ENCODE measurements at places on chromosomes 12 and 14.

DNA sequence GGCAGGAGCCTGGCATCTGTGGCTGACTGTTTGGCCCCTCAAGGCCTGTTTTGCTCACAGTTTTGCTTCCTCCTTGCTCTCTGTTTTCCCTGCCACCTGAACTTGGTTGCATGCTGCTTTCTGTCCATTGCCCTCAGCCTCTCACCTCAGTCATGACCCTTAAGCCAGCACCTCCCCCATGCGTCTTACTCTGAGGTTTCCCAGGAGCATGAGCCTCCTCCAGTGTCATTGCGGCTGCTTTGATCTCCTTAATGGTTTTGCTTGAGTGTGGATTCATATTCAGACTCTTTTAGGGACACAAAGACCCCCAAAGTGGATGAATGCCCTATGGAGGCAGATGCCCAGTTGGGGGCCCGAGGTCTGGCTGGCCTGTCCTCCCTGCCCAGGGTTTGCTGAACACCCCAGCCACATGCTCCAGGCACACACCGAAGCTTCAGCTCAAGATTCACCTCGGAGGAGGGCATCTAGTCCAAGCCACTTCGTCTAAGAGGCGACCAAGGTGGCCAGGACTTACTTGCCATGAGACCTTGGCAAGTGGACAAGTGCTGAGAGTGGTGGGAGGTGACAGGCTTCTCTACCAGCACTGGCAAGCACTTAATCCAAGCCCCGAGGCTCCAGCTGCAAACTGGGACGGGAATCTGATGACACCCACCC lies 95.4 kb upstream of the DIO3 start:
- DNase-seq: no peak

DNA sequence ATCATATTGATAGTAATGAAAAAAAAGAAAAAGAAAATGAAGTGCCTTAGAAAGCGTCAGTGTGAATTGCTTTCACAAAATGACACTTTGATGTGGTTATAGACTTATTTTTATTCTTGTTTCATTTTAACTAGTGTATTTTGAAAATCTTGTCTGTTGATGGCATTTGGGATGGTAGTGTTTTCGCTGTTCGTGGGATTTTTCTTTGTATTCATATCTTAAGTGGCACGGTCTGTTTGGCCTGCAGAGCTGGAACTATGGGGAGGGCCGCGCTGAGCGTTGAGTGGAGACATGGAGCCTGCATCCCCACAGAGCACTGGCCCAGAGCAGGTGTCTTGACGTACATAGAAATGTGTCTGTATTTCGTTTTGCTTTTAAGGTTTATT lies 61.6 kb downstream of the WDR20 start:
- DNase-seq: no peak

DNA sequence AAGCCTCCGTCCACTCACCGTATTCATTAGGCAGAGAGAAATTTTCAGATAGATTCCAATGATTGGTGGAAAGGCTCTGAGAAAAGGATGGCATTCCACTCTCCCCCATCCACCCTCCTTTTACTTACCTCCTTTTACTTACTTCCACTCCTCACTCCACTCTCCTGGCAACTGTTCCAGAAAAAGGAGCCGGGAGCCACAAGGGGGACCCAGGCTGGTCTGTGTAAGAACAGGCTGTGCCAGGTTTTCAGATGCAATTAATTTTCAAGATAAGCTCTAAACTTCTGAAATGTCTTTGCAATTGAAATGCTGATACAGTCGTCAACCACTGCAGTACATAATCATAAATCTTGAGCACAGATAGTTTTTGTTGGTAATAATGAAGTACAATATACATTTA lies 248.8 kb downstream of the ANO6 start:
- no peak for DNase-seq

GRCh38 chr12:101696251-101697196 lies 916 bp upstream of the CHPT1 start:
- no peak for DNase-seq

GRCh38 chr14:74518221-74518620 lies 24.7 kb downstream of the ISCA2 start:
- no peak for DNase-seq

DNA sequence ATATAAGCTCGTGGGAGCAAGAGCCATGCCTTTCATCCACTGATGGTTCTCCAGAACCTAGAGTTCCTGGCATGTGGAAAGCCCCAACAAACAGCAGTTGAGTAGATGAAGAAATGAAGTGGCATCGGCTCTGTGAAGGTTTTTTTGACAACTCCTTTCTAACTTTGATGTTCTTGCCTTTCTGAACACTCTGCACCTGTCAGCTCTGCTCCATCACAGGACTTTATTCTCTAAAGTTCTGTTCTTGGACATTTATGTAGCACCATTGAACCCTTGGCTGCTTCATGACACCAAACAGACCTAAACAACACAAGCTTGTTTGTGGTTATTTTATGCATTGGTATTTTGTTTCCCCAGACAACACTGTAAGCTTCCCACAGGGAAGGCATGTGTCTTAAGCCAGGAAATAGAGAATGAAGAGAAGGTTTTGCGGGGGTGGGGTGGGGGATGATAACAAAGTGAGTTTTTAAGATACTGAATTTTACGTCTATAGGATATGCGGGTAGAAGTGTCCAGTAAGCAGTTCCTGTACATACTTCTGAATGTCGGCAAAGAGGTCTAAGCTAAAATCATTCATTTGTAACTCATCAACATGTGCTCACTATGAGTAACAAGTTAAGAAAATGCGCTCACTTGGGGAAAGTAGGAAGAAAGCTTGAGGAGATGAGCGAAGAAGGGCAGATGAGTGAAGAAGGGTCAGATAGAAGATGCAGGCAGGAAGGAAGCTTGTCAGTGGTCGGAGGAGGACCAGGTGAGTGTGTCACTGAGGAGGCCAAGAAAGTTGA lies 146.0 kb upstream of the PLEKHG7 start:
- DNase-seq: no peak

DNA sequence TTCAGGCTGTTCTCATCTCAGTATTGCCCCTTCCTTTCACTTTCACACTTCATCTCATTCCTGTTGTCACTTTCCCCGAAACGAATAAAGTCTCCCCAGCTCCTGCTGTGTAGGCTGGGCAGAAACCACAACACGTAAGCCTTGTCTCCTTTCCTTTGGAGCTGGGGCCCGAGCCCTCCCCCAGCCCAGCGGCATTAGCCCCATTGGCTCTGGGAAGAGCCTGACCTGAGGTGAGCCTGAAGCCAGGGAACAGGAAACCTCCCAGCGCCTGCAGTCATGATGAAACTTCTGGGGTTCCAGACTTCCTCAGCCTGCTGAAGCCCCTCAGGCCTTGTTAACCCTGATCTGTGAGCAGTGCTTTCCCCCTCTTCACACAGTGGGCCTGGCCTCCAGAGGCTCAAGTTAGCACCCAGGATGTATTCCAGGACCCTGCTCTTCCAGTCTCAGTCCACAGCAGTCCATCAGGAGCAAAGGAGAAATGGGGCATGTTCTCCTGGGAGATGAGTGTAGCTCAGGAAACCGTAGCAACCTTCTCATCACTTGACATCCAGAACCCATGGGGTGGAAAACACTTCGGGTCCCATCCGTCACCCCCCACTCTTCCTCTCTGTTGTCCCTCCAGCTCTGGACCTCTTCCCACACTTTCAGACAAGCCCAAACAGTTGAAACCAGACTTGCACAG lies 21.8 kb downstream of the VASH1 start:
- DNase-seq: no peak

DNA sequence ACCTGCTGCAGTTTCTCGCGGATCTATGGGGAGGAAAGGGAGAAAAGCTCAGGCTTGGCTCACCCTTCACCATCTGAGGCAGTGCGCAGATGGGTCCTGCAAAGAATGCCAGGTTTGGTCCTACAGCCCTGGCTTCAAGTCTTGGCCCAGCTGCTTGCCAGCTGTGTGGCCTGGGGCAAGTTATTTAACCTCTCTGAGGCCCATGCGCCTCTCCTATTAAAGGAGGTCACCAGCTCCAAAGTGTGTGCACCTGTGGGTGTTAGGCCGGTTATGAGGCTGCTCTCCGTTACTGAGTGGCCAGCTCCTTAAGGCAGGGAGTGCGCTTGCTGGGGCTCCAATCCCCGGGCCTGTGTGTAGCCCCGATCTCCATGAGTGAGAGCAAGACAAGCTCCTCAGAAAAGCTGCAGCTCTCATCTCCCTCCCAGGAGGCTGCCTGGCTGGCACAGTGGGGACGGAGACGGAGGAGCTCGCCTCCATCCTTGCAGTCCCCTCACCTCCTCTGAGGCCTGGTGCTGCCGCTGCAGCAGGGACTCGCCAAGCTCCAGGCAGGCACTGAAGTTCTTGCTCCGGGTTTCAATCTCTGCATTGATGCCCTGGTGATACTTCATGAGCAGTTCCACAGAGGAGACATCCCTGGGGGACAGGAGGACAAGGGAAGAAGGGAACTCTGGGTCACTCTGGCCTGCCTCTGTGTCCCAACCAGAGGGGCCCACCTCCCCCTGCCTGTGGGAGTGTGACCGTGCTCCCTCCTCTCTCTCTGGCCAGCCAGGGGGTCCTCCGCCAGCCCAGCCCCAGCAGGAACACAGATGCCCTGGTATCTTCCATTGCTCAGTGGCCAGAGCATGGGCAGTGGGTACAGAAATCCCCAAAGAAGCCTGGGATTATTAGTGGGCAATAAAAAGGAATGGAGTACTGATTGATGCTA lies 65.1 kb downstream of the PLEKHG3 start:
- DNase-seq: no peak

GRCh38 chr12:71266606-71267005 lies 108.8 kb upstream of the TSPAN8 start:
- DNase-seq: peak; percentile 43

DNA sequence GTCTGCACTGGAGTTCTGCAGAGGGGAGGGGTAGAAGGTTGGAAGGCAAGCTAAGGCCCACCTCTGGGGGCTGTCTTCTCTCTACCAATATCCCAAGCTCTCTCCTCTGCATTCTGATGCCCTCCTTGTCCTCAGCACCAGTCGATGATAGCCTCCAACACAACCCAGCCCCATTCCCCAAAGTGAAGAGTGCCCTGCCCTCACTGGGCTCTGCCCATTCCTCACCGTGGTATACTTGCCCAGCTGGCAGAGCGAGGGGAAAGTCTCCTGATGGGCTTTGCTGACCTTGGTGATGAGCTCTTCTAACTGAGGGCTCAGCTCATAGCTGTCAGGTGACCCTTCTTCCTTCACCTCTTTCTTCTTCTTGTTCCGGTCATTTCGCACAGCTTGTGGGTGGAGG lies 7.2 kb upstream of the ITGB7 start:
- DNase-seq: no peak

GRCh38 chr12:52836042-52836466 lies 1.9 kb upstream of the KRT79 start:
- DNase-seq: no peak

- no peak for DNase-seq
These were observed 8.8 kb upstream of the CEP170B start for GRCh38 chr14:104856157-104856868.

- no peak for DNase-seq
These were observed 97.2 kb downstream of the FBXL14 start for GRCh38 chr12:1497161-1497560.

DNA sequence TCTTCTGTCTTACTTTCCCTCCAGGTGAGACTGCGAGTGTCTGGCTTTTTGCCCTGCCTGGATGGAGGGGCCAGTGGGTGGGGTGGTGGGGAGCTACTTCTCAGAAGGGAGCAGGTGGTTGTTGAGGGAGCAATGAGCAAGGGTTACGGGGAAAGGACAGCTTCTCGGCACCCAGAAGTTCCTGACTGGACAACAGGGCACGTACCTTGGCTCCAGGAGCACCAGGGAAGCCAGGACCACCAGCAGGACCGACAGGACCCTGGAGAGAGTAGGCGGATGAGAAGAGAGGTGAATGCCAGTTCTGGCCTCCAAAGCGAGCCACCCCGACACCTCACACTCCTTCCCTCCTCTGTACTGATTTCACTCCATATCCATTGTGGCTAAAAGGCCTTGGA lies 15.3 kb downstream of the COL2A1 start:
- DNase-seq: no peak

DNA sequence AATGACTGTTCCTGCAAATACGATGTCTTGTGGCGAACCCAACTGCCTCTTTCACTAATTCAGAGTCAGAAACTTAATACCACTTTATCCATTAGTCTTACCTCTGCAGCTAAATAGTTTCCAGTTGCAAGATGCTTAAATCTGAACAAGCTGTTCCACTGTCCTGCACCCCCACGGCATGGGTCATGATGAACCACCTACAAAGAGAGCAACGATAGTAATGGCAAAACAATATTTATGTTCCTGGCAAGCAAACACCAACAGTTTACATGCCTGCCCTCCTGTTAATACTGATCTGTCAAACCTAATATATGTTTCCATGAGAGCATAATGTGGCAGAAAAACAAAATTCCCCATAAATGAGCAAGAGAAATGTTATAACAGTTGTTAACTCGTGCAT lies 121.9 kb downstream of the ITPR2 start:
- DNase-seq: no peak

DNA sequence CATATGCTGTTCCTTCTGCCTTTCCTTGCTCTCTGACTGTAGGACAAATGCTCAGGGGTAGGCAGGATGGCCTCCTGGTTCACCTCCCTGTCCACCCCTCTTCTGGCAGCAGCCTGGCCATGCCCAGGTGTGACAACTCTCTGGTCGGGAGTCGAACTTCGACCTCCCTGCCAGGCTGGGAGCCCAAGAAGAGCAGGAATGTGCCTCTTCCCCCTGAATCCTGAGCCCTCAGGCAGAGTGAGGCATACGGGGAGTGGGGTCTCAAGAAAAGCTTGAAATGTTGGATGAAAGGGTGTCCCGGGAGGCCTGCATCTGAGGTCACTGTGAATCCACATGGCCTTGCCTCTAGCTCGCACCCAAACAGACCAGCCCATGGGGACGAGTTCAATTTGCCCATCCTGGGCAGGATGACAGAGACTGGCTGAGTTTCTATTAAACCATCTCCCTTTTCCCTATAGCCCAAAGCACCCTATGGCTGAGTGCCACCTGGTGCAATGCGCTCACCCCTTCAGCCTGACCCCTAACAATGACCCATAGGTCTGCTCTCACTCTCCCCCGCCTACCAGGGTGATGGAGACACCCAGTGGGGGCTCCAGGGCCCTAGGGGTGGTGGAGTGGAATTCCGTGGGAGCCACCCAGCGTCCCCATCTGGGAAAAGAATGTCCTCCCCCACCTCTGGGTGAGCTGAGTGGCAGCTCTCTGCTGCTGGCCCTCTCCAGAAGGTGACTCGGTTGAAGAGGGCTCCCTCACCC lies 52.9 kb upstream of the DIO3 start:
- no peak for DNase-seq

- DNase-seq: no peak
These were observed 19.8 kb downstream of the HVCN1 start for GRCh38 chr12:110669193-110669502.

- DNase-seq: no peak
These were observed 10.3 kb upstream of the ZNF84 start for GRCh38 chr12:133026996-133027395.

- no peak for DNase-seq
These were observed 105.0 kb upstream of the MYF6 start for GRCh38 chr12:80602455-80602854.

GRCh38 chr14:50619569-50620141 lies 48.5 kb downstream of the SAV1 start:
- no peak for DNase-seq

GRCh38 chr12:14907953-14908352 lies 22.3 kb upstream of the MGP start:
- DNase-seq: no peak

GRCh38 chr12:128971802-128972201 lies 118.5 kb downstream of the GLT1D1 start:
- DNase-seq: no peak

Measured in muscle of arm (tissue), 14 donors.